ENCODE measurements at places on chromosomes 7 and 10. TPM values are rescaled to one million over a fixed set of nuclear protein-coding genes. Genes with fewer than 3 reads are reported as not detected.
A peak's percentile ranks its signal among the peaks of the same experiment; 100 is the strongest.

The GJD4 gene
- total RNA-seq: not detected

GRCh38 chr7:7018290-7018689 lies 164.1 kb upstream of the C1GALT1 start:
- no peak for DNase-seq

- no peak for DNase-seq
These were observed 31.1 kb downstream of the ANTXRL start for GRCh38 chr10:46317889-46318288.

The GRID1 gene
- not detected for total RNA-seq

DNA sequence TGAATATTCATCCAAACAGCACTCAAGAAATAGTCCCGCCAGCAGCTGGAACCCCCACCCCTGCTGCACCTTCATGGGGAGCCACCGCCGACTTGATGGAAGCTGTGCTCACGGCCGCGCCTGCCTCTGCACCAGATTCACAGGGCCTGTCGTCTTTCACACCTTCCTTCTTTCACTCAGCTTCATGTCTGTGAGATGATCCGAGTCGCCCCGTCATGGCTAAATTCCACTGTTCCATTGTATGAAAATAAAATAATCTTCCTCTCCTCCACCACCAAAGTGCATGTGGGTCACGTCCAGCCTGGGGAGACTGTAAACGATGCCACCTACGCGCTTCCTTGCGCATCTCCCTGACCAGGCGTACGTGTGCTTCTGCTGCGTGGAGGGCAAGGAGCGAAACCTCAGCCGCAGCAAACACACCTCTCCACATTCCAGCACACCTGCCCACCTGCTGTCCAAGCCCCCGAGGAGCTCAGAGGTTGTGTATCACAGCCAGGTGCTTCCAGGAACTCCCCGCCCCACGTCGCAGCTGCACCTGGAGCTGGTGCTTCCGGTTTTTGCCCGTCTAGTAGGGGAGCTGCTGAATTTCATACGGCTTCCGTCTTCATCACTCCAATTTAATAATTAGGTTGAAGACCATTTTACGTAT lies 137.0 kb downstream of the PTPRN2 start:
- no peak for DNase-seq

DNA sequence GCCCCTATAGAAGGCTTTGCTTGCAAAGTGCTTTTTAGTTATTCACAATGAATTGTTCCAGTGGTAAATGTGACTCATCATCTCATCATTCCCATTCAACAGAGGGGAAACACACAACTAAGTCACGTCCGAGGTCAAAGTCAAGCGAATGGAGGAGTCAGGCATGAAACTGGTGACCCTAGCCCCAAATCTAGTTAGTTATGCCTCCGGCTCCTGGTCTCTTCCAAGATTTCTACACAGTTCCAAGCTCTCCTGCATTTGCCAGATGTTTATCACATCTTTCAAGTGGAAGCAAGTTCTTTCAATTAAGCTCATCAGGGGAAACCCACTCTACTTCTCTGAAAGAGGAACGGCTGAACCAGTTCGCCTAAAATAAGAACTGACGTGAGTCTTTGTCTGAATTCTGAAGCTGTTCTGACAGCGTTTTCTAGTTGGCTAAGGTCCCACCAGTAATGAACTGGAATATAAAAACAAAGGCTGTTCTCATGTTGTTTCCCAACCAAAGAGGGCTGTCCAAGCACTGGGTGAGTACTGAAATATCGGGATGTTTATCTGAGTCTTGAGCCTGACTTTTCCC lies 140.9 kb upstream of the NRBF2 start:
- DNase-seq: peak; percentile 3

The KCP gene
- total RNA-seq: 0.16 TPM

The PITX3 gene
- total RNA-seq: not detected

- no peak for DNase-seq
These were observed 199.2 kb downstream of the IMMP2L start for GRCh38 chr7:111363099-111363498.

DNA sequence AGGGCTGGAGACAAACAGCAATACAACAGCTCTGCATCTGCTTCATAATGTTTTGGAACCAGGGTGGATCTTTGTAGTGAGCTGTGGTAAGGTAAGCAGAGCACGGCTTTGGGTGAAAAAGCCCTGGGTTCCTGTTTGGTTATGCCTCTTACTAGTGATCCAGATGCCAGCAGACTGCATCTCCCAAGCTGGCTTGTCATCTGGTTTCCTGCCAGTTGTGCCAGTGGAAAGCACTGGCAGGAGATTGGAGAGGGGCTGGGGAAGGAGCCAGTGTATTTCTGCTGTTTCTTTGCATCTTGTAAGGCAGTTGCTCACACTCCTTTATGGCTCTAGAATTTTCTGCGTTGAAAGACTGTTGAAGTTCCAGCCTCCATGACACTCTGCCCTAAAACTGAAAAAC lies 137.6 kb downstream of the TSPAN12 start:
- DNase-seq: no peak

The KCNH2 gene
- 0.72 TPM for total RNA-seq

- DNase-seq: no peak
These were observed 128.6 kb upstream of the KCTD7 start for GRCh38 chr7:66500087-66500486.

DNA sequence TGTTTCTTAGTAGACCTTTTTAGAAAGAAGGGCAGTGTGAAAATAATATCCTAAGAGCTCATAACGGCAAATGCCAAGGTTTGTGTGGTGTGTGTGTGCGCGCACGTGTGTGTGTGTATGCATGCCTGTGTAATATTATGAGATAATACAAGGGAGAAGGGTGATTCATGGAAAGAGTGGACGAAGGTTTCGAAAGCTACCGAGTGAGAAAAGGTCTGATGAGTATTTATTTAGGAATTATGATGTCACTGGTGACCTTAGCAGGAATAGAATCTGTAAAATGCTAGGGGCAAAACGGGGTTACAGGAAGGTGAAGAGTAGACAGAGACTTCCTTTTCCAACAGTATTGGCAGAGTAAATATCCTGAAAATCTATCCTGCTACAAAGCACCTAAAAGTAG lies 107.3 kb downstream of the AHR start:
- no peak for DNase-seq

The ELAPOR2 gene
- total RNA-seq: 4.1 TPM

The CTAGE8 gene
- 1.4 TPM for total RNA-seq

GRCh38 chr10:12848439-12849173 lies 152.9 kb downstream of the CCDC3 start:
- no peak for DNase-seq

The NPC1L1 gene
- total RNA-seq: 0.06 TPM

DNA sequence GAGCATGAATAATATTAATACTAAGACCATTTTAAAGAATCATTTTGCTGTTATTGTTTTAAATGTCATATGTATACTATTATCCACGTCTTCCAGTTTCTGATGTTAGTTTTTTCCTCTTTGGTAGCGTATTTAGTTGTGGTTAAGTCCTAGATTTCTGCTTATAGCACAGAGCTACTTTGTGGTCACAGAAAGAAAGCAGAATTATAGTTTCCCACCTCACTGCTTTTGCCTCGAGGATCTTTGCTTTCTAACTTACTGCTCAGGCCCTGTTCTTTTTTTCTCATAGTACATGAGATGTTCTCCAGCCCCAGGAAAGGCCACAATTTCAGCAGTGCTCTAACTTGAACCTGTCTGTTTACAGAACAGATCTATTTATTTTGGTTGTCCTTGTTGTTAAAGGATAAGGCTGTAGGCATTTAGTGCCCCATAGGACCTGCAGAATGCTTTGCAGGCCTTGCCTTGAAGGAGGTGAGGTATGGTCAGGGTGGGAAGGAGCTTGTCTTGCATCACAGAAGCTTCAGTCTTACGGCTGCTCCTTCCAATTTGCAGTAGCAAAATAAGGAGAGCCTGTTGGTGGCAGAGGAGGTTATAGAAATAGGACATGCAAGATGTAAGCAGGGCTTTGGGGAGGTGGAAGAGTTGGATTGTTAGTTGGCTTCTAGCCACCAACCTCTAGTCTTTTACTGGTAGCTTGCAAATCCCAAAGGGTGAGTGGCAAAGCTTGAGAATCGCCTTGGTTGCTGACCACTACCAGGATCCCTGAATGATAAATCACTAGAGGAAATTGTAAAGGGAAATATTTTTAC lies 129.1 kb downstream of the LRRC4 start:
- DNase-seq: no peak

DNA sequence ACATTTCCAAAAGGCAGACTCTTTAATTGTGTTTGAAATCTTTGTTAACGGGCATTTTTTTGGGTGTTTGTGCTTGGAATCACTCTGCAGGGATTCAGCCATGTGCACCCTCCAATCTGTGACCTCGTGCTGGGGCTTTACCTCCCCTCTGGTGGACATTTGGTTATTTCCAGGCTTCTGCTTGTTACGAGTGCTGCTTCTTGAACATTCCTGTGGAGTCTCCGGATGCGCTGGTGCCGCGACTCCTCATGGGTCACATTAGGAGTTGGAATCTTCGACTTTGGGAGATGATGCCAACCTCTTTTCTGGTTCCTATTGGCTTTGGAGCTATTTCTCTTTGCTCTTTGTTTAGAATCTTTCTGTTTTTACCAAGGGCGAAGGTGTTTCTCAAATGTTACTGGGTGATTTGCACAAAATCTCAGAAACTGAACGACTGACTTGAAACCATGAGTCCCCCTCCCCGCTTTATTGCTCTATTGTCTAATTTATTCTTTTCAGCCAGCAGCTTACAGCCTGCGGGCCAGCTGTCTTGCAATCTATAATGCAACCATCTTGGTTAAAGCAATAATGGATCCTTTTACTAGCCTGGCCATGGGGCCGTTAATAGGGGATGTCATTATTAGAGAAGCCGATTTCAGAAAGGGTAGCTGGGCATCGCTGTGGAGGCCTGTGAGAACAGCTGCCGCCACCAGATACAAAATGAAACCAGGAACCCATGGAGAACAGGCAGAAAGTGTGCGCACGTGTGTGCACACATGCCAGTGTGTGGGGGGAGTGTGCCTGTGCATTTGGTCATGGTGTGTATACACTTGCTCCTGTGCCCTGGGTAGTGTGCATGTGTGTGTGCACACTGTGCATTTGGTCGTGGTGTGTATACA lies 9.9 kb upstream of the DPYSL4 start:
- no peak for DNase-seq

DNA sequence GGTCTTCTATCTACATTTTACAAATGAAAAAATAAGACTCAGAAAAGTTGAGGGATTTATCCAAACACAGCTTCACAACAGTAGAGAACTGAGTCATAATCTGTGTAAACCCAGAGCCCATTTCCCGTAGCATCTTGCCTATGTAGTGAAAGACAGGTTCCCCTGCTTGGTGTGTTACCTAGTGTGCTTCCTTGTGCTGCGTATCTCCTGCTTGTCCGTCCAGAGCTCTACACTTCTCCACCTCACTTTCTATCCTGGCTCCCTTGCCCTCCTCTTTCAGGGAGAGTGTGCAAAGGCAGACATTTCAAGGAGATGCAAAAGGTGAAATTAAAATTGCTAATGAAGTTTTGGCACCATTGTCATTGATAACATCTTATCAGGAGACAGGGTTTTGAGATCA lies 1.4 kb upstream of the ASNS start:
- no peak for DNase-seq

The GALNT17 gene
- total RNA-seq: not detected

- DNase-seq: no peak
These were observed 27.9 kb downstream of the GTF2IRD1 start for GRCh38 chr7:74481458-74482196.

- no peak for DNase-seq
These were observed 11.6 kb downstream of the MLXIPL start for GRCh38 chr7:73612598-73613269.

- no peak for DNase-seq
These were observed 94.3 kb downstream of the OAT start for GRCh38 chr10:124324451-124324850.

DNA sequence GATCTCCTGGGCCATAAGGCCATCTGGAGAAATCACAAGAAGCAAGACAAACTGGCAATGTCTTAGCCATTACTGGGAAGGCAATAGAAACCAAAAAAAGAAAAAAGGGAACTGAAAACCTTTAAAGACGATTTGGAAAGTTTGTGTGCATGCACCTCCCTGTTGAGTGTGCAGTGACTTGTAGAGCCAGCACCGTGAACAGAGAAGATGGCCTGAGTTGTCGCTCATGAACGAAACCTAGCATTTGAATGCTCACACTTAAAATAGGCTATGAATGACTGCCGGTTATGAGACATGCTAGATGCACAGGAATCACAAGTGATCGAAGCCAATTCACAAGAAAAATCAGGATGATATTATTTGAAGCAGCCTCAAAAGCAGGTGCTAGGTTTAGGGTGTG lies 151.3 kb upstream of the ADO start:
- DNase-seq: no peak

- DNase-seq: no peak
These were observed 74.1 kb downstream of the DNAH11 start for GRCh38 chr7:21616796-21617436.

DNA sequence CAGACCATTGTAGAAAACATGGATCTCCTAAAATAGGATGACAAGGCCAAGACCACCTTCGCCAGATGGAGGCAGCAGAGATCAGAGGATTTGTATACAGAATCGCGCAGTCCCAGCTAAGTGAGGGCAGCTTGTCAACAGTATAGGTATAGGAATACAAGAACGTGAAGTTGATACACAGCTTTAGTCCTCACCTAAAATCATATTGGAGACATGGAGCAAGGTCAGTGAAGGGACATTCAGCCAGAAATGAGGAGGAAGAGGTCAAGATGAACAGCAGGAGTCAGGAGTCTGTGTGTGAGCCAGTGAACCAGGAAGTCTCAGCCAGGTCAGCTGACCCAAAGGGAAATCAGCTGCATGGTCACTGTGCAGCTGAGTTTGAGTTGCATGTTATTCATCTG lies 263.4 kb upstream of the PRKCQ start:
- DNase-seq: no peak

DNA sequence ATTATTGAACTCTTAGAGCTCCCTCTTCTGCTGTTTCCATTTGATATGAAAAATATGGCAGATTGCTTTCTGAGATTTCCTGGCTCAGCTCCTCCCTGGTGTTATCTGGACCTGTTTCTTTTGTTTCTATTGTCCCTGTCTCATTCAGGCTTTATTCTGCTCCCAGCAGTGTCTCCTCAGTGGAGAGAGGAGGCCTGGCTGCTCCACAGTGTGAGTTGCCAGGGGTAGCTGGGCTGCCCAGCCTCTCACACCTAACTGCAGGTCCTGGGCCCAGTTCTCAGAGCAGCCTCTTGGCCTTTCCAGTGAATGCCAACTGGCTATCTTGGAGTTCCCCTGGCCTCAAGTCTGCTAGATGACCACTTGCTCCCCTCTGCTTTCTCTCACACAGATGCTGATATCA lies 127.0 kb downstream of the VPS41 start:
- no peak for DNase-seq

DNA sequence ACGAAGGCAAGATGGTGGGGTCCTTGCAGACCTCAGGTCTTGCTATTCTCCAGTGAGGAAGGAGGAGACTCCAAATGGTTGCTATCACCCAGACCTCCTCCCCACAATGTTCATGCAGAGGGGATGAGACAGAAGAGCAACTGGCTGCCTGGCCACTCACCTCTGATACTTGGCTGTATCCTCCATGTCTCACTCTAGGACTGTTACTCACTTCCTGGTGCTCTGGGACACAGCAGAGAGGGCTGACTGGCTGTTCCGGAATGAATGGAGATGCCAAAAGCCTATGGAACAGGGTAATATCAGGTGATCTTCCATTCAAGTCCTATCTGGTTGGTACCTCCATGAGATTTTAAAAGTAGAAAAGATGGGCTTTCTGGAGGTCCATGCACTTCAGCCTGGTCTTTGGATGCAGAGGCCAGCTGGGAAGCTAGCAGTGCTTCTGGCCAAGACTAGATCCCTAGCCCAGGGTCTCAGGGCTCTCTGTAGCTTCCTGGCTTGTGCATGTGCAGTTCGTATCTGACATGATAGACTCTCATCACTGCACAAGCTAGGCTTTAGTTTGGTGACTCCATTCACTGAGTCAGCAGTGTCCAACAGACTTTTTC lies 27.0 kb upstream of the ABI1 start:
- no peak for DNase-seq

Measured in activated naive CD4-positive, alpha-beta T cell treated with anti-CD3 and anti-CD28 coated beads, Interleukin-2, amount 50 U/mL, for 72 hours (primary cell).